Mesothelial cell of epicardium (in vitro differentiated cells): ENCODE measurements at places on chromosomes 5 and 9.

DNA sequence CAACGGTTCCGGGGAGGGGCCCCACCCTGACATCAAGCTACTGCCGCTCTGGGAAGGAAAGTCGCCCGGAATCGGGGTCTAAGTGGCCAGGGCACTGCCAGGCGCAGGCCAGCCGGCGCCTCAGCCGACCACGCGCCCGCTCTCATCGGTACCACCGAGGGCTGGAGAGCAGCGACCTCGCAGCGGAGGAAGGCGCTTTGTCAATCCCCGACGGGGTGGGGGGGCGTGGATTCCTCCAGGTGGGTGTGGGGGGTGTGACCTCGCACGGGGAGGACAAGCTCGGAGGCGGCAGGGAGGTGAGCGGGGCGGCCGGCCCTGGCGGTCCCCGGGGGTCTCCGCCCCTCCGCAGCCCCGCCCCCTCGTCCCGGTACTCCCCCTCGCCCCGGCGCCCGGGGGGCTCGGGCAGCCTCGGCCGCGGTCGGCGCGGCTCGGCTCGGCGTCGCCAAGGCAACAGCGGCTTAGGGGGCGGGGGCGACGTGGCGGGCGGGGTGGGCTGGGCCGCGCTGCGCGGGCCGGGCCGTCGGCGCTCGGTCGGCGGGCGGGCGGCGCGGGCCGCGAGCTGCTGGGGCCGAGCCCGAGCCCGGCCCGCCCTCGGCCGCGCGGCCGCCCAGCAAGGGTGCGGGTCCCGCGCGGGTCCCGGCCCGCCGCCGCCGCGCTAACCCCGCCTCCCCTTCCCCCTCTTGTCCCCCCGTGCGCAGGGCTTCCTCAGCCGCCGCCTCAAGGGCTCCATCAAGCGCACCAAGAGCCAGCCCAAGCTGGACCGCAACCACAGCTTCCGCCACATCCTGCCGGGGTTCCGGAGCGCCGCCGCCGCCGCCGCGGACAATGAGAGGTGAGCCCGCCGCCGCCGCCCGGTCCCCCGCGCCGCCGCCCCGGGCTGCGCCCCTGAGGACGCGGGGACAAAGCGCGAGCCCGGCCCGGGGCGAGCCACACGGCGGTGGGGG, 47.5 kb downstream of the DAB2IP start:
- peak; percentile 79 for DNase-seq

DNA sequence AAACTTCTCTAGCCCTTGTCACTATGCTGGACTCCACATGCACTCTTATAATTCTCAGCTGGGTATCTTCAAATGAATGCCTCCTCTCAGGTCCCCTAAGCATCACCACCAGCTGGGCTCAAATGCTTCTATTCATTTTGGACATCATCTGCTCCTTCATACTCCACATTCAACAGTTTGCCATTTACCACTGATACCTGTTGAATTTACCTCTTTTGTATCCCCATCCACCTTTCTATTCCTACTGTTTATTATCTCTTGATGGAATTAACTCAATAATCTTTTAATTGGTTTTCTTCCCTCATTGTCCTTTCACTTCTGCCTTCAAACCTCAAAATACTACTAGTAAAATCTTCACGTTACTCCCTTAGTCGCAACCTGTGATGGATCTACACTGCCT, 14.5 kb downstream of the RANBP6 start:
- DNase-seq = no peak

GRCh38 chr5:172616730-172617129, 24.3 kb upstream of the NEURL1B start:
- DNase-seq = no peak

- DNase-seq = no peak
Observed at GRCh38 chr9:114114364-114114763, 15.3 kb upstream of the KIF12 start.

DNA sequence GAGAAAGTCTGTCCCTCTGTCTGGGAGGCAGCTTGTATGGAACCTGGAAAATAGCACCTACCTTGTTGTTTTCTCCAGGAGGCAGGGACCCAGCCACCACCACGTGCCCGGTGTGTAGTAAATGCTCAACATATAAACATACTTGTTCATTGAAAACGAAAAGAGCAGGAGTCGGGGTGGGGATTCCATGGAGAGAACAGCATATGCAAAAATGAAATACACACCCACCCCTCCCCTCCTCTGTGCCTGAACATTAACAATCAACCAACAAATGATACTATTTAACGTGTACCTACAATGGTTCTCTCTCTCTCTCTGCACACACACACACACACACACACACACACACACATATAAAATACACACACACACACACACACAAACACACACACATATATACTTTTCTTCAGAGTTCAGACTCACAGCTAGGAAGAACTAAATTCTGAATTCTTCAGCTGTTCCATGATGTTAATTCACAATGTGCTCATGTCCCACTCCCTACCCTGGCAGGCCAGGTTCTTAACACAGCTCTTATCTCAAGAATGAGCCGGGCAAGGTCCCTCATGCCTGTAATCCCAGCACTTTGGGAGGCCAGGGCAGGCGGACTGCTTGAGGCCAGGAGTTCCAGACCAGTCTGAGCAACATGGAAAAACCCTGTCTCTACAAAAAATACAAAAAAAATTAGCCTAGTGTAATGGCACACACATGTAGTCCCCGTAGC, 16.3 kb upstream of the DENND1A start:
- no peak for DNase-seq

DNA sequence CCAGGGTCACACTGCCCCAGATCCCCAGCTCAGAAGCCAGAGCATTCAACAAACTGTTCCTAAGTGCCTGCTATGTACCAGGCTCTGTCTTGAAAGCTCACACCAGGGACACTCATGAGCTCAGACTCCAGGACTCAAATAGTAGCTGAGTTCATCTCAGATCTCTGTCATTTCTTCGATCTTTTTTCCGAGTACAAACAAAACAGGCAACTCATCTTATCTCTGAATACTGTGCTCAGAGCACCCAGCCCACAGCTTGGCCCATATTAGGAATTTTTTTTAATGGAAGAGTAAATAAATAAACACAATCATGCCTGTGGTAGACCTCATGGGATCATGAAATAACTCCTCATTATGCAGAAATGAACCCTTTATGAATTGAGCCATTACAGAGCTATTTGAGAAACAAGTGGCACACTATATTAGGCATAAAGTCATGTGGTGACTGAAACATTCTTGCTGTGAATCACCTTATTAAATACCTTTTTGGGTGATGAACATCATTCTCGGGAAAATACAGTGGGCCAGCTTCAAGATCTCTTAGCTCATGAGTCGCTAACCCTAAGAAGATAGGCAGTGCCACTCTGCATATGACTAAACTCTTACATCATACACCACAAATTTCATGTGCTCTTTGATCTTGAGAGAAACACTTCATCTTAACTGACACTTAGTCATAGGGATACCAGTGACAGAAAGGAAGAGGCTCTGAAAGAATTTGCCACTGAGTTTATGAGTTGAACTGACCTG, 9.9 kb downstream of the SH3RF2 start:
- no peak for DNase-seq

GRCh38 chr5:149129181-149129580, 12.1 kb upstream of the ABLIM3 start:
- no peak for DNase-seq

DNA sequence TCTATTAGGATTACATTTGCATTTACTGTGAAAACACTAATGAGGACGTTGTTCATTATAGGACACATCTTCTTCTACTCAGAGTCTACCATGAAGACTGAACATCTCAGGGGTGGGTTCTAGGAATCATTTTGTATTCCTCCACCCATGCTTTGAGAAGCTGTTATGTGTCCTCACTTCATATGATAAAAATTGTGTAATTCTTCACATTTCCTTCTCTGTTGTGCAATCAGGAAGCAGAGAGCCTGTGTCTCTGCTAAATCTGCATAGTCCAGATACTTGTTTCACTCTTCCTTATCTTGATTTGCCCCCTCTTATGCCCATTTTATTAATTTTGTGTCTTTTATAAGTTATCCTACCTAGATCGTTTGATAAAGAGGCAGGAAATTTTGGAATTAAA, 97.8 kb upstream of the IQGAP2 start:
- no peak for DNase-seq

- DNase-seq = no peak
Observed at GRCh38 chr9:94584555-94584954, 9.1 kb downstream of the FBP2 start.

DNA sequence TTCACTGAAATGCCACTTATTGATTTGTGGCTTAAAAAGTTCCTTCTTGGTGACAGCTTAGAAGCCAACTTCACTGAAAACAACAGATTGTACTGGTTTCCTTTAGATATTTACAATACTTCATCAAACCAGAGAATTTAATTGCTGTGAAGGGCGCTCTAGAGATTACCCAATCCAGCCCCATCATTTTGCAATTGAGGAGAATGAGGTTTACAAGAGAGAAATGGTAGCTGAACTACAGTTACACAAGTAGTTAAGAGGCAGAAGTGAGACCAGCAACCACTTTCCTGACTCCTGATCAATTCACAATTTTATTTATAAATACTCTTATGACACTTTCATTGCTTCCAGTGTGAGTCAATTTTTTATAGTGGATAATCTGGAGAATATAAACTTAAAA, 103.5 kb upstream of the APC start:
- DNase-seq = no peak

DNA sequence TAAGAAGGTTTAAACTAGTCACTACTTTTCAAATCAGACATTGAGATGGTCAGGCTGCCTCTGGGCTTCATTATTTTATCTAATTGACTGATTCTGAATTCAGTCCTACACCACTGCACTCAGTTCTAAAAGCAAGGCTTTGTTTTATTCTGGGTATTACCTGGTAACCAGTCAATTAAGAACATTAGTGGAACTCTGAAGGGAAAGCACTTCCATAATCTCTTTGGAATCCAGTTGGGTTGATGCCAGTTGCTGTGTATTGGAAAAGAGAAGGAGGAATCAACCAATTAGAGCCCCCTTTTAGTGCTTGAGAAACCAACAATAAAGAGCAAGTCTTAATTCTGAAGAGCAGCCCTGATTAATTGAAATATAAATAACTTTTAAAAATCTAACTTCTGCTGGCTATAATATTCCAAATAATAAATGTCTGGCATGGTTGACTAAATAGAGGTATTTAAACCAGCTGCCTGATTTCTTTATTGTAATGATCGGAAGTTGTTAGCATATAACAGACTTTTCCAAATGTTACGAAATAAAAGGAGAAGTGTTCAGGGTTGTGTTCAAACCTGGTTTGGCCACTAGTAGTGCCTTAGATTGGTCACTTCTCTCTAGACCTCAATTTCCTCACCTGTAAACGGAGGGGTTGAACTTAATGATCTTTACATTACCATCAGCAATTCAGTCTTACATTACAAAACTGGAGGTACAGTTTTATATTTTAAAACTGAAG, 32.0 kb downstream of the CPEB4 start:
- no peak for DNase-seq

DNA sequence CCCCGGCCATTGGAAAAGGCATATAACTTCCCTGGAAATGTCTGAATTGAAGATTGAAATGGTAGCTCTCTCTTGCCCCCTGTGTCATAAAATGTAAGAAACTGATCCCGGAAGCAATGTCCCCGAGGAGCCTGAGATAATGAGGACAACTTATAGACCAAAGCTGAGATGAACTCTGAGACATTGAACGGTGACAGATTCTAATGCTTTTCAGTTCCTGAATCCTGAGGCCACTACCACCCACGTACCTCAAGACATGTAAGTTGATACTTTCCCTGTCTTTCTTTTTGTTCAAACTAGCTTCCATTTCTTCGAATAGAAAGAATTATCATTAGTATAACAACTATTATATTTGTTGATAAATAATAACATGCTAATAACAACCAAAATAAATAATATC, 51.0 kb downstream of the KIF4B start:
- DNase-seq = no peak

GRCh38 chr9:116596646-116597045, 90.5 kb upstream of the TRIM32 start:
- no peak for DNase-seq

GRCh38 chr5:139855451-139855850, 59.8 kb downstream of the PSD2 start:
- no peak for DNase-seq

GRCh38 chr5:172872997-172873491, 39.0 kb downstream of the ERGIC1 start:
- no peak for DNase-seq

GRCh38 chr9:18137815-18138214, 336.1 kb upstream of the ADAMTSL1 start:
- DNase-seq = no peak

- DNase-seq = no peak
Observed at GRCh38 chr5:178416919-178417318, 173.3 kb downstream of the COL23A1 start.

DNA sequence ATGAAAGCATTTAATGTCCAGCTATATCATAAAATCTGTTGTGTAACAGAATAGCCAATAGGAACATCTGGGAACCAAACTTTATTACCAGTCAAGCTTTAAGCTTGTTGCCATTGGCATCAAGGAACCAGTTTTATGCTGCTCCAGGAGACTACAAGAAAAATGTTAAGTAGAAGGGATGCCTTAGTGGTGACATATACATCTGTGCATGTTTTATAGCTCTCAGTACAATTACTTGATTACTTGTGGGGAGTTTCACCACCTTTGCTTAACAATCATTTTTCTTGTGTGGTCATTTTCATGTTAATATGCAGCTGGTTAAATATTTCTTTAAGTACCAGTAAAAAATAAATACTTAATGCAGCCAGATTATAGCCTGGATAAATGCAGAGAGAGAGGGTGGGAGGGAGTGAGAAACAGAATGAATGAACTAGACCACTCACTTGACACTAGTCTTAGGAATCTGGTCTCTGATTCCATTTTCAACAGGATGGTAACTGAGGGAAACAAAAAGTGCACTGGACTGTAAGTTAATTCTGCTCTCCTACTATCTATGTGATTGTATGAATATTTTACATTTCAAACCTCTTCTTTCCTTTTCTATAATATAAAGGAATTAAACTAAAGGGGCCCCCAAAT, 35.7 kb upstream of the LURAP1L start:
- DNase-seq = no peak

DNA sequence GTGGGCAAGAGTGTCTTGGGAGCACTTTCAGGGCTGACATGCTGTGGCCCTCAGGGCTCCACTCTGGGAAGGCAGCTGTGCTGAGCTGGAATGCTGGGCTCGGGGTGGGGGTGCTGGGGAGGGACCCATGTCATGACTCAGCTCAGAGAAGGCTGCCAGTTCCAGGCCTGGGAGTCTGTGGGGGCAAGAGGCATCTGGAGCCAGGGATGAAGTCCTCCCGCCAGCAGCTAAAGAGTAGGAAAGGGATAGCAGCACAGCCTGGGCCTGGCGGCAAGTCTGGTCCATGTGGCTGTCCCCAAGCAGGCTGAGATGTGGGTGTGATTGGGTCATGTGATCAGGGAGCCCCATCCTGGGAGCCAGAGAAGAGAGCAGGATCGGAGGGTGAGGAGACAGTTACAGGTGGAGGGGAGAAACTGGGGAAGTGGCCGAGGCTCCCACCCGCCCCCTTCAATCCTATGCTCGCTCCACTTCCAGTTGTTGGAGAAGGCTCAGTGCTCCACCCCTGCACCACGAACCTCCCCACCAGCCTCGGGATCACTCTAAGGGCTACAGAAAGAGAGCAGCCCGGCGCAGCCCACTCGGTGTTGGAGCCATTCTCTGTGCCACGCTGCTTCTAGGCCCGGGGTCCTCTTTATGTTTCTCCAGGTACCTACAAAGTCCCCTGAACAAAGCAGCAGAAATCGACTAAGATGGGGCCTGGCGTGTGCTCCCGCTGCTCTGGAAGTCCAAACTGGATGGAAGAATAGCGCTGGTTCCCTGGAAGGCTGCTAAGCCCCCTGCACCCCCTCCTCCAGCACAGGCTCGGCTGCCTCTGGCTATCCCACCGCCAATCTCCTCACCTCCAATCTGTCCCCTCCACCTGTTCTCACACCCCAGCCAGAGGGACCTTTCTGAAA, 12.0 kb downstream of the PDGFRB start:
- no peak for DNase-seq

GRCh38 chr5:73969195-73970036, 343.4 kb downstream of the ARHGEF28 start:
- DNase-seq = no peak
